ENCODE measurements at places on chromosomes 1 and 21. TPM values are rescaled to one million over a fixed set of nuclear protein-coding genes. Genes with fewer than 3 reads are reported as not detected.

GRCh38 chr1:31815752-31816500 lies at the start of gene SPOCD1:
TSS of gene SPOCD1 (minus strand) at chr1:31816022. CDS start at chr1:31815333, 689 bp downstream.
- peak; percentile 31 for DNase-seq

DNA sequence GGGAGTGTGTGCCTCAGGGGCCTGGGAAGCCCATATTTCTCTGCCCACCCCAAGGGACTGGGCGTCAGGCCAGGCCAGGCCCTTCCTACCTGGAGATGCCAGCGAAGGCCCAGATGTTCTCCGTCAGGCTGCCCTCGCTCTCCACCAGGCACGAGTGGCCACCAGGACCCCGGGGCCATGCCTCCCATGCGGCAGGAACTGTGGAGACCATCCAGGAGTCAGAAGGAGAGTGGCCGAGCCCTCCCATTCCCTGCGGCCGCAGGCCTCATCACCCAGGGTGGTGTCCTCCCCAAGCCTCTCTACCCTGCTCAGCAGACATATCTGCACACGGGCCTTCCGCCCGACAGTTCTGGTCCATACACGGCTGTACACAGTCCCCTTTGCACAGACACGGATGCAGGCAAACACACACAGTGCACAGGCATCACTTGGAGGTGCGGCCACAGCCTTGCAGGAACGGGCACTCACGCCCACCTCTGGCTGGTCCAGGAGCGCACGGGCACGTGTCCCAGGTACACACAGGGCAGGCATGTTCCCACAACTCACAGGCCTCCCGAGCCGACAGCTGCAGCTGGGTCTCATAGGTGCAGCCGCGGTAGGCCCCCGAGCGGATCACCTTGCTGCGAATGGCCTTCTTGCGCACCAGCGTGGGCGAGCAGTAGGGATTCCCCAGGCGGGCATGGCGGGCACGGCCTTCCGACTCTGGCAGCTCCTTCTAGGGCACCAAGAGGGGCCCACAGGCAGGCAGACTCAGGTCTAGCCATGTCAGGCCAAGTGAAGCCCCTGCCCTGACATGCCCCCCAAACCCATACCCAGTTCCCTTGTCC lies 5.9 kb upstream of the KIF17 start:
- no peak for DNase-seq

- DNase-seq = no peak
These were observed 133.6 kb upstream of the RAB4A start for GRCh38 chr1:229137271-229137670.

- DNase-seq = peak; percentile 3
These were observed 27.1 kb upstream of the LEPR start for GRCh38 chr1:65393347-65393746.

GRCh38 chr1:24786191-24786590 lies 40.9 kb downstream of the CLIC4 start:
- no peak for DNase-seq

GRCh38 chr1:246069581-246069980 lies 437.5 kb downstream of the SMYD3 start:
- no peak for DNase-seq

DNA sequence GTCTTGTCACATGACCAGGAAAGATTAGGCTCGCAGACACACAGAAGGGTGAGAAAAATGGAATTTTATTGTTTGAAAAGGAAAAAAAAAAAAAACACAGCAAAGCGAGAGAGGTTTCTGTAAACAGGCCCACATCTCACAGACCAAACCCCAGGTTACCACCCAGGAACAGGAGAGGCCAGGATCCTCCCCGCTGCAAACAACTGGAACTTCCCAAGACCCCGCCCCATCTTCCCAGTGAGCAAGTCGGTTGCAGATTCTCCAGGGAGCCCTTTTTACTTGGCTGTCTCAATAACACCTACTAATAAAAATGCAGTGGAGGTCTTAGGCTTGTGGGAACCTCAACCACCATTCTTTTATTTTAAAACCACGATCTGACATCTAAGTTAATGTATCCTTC lies 84.7 kb upstream of the ETS2 start:
- no peak for DNase-seq

- DNase-seq = no peak
These were observed 55.0 kb downstream of the ADARB1 start for GRCh38 chr21:45129189-45129923.

- no peak for DNase-seq
These were observed 22.2 kb upstream of the RSPO1 start for GRCh38 chr1:37656881-37657280.

DNA sequence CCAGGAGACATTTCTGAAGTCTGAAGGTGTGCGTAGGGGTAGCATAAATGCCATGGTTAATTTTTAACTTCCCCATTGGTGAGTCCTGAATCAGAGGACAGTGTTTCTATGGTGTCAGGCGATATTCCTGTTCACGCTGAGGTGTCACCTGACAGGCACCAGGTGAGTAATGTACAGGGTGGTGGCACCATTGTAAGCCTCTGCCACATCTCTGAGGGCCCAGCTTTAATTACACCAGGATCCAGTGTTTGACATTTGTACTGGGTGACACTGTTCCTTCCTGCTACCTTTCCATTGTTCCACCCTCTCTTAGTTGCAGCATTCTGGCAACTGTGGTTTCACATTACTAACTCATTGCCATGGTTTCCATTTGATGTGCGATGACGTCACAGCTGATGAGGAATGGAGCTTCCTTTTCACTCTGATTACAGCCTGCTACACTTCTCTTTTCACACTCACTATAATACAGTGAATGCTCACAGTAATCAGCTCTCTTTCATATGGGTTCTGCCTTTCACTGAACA lies 40.6 kb upstream of the MARK1 start:
- no peak for DNase-seq

- DNase-seq = no peak
These were observed 1.9 kb downstream of the DMRTA2 start for GRCh38 chr1:50421366-50421748.

Gene OR2W3
- polyA plus RNA-seq = not detected

DNA sequence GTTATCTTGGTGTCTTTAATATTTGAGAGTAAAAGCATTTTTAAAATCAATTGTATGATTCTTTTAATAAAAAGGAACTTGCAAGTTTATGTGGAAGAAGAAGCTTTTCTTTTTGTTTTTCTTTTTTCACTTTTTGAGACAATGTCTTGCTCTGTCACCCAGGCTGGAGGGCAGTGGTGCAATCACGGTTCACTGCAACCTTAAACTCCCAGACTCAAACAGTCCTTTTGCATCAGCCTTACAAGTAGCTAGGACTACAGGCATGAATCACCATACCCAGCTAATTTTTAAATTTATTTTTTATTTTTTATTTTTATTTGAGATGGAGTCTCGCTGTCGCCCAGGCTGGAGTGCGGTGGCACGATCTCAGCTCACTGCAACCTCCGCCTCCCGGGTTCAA lies 34.1 kb downstream of the CMPK1 start:
- DNase-seq = no peak

Gene CHODL
- 0.42 TPM for polyA plus RNA-seq

- DNase-seq = no peak
These were observed 25.0 kb downstream of the PRMT2 start for GRCh38 chr21:46660505-46660904.

Gene CELA2A
- not detected for polyA plus RNA-seq

GRCh38 chr21:44999428-44999971 lies 59.7 kb downstream of the SLX9 start:
- no peak for DNase-seq

- DNase-seq = no peak
These were observed 95.8 kb upstream of the RGS4 start for GRCh38 chr1:162973381-162973795.

DNA sequence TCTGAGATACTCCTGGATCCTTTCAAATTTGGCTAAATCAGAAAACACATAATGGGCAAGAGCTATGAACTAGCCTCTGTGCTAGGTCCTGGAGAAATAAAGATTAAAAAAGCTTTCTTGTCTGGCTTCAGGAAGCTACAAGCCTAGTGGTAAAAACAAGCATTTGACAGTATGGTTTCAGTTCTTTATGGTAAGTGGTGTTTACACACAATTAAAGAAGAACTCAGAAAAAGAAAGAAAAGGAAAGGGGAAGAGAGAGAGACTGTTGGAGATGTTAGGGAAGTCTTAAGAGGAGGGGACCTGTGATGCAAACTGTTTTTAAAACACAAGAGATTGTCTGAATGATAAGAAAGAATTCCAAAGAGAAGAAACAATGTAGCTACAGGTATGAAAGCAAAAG lies 1.8 kb downstream of the OR10J1 start:
- no peak for DNase-seq

GRCh38 chr1:180981596-180982387 lies 40.9 kb downstream of the STX6 start:
- peak; percentile 47 for DNase-seq

Gene LIN28A
- 0.13 TPM for polyA plus RNA-seq

GRCh38 chr1:85121744-85122143 lies 73.4 kb upstream of the MCOLN3 start:
- no peak for DNase-seq

Gene COPA
- 156 TPM for polyA plus RNA-seq

DNA sequence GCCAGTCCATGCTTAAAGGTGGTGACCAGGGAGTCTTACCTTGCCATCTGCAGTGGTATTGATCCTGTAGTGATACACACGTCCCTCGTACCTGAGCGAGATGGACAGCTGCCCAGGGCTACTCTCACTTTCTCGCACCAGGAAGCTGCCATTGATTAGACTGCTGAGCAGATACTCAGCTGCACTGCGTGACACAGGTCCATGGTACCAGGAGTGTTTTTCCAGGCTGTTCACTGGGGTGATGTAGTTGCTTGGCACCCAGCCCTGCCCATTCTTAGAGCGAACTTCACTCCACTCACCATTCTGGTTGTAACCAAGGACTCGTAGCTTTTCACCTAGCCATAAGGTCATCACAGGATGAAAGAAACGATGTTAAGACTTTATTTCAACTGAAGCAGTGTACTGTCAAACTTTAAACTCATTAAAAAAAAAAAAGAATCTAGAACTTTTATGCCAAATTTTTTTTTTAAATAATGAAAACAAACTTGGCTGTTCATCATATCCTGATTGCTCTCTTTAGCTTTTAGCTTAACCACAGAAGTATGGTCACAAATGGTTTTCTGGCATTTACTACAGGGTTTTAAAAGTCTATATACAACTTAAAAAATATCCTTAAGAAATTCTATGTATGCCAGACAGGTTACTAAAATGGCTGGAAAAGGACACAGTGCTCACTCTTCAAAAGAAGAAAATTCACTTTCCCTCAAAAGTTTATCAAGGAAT lies 44.6 kb downstream of the TOR3A start:
- no peak for DNase-seq

DNA sequence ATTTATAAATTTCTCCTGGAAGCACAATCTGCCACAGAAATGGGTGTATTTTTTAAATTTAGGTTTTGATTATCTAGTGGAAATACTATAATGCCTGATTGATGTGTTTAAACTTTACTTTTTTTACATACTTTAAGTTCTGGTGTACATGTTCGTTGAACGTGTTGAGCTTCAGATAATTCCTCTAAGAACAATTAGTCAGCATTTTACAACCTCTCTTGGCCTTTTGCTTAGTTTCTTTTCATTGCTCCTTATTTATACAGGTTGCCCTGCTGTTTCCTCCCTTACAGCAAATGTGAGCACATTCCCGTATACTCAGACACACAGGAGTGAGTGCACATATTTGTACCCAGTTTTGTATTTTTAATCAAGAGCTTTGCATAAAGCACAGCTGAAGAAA lies 1038.9 kb downstream of the BRINP3 start:
- no peak for DNase-seq

DNA sequence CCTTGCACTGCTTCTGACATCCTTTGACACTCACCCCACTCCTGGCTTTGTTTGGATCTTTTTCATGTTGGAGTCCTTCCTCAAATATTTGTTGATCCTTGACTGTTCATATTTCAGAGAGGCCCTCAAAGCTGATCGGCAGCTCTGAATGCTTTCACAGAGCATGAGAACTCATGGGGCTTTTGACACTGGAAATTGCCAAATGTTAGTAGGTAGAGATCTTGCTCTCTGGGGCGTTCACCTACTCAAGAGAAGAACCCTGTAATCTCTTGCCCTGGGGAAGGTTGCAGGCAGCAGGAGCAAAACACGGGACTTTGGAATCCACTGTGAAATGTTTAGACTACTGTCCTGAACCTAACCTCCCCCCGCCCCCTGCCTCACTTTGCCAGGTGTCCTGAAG lies 67.4 kb upstream of the STUM start:
- DNase-seq = no peak

DNA sequence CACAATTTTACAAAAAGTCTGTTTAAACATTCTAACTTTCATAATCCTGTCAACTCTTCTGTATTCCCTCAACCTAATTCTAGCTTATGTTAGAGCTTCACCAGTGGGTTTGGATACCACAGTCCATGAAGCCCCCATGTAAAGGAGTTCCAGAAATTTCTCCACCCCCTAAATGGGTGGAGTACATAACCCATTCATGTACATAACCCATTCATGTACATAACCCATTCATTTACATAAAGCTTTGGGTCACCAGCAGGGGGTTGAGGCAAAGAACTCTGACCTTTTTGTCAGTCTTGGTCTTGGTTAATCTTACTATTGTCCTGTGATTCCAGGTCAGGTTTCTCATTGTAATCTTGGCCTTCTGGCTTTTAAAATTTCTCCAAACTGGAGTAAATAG lies 61.6 kb downstream of the SMYD2 start:
- DNase-seq = no peak

- no peak for DNase-seq
These were observed 18.1 kb upstream of the PGD start for GRCh38 chr1:10380594-10381275.

GRCh38 chr1:32870615-32871363 lies at the start of gene FNDC5:
TSS of gene FNDC5 (minus strand) at chr1:32870912.
- no peak for DNase-seq

Gene VAMP3
- 9.1 TPM for polyA plus RNA-seq

DNA sequence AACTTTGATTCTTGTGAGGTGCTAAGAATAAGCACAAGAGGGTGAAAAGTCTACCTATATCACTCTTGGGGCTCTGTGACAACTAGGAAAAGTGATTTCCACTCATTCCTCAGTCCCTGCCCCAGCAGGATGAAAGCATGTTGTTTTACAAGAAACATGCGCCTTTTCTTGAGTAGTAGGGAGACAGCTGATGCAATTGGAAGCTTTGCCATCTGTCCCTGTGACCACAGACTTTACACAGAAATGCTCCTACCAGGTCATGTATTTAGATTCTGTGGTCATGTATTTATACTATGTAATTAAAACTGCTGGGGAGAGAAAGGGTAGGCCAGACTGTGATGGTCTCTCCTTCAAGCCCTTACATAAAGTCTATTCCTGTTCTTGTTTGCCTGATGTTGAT lies 445.5 kb downstream of the PTPRC start:
- DNase-seq = no peak

- peak; percentile 51 for DNase-seq
These were observed 185.2 kb downstream of the C1orf94 start for GRCh38 chr1:34361781-34362357.

DNA sequence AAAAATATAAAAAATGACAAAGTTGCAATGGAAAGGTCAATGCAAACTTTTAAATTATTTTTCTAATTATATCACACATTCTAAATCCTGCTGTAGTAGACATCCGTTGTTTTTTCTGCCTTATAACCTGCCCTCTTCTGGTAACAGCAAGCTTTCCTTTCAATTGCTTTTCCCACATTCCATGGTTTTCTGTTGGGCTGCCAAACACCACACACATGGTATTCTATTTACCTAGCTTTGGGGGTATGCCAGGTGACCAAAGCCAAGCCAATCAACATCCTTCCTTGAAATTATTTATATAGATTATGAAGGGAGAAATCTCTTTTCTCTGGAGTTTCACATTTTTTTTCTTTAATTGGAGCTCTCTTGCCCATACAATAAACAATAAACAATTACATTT lies 3.4 kb upstream of the LAMC1 start:
- no peak for DNase-seq

All from GM12878 (cell line).